ENCODE measurements at places on chromosomes 5 and 9.

DNA sequence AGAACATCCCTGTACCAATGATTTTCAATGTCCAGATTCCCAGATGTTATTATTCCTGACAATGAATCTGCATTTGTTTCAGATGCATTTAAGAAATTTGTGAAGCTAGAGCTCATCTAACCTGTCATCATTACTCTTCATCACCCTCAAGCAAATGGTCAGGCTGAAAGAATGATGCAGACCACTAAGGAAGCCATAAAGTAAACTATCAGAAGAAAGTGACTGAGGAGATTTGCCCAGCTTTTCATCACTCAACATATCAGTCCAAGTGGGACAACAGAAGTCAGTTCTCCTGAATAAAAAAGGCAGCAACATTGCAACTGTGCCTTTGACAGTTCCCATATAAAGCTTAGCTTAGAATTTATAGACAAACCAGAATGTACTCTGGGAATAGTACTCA, 419.9 kb downstream of the PDE4D start:
- no peak for DNase-seq

GRCh38 chr5:145531038-145531734, 304.0 kb downstream of the PRELID2 start:
- no peak for DNase-seq

- DNase-seq: peak; percentile 89
Measured at GRCh38 chr9:110048403-110048975, 159.5 kb downstream of the C9orf152 start.

DNA sequence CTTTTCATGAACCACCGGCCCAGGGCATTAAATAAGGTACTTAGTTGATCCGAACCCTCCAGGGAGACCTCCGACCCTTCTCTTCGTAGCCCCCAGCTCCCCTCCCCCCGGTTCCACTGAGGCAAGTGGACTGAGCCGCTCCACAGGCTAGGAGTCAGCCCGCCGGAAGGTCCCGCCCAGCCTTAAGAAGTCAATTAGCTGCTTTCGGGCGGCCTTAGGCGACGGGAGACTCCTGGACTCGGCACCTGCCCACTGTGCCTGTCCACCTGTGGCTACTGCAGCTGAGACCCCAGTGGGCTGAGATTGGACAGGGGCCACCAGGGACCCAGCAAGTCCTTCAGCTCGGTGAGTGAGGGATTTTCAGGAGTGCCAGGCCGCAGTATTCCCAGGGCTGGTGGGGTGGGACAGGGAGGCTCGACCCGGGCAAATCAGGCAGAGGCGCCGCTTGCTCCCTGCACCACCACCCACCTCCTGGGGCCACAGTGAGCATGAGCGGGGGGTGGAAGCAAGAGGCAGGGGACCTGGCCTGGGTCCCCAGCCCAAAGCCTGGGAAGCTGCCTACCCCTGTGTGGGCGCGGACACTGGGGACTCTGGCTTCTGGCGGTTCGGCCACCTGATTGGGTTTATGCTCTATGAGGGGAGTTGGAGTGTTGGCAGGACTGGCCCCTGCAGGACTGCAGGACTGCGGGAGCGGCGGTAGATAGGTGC, 39.6 kb upstream of the SPATA31E1 start:
- DNase-seq: no peak

GRCh38 chr5:96703384-96703920, 41.3 kb downstream of the CAST start:
- DNase-seq: peak; percentile 64
